ENCODE measurements at places on chromosomes 3 and 15. TPM values are rescaled to one million over a fixed set of nuclear protein-coding genes. Genes with fewer than 3 reads are reported as not detected.

Gene CACNA2D3
- total RNA-seq, result 0.16 TPM

Gene RAD51
- 20.1 TPM for total RNA-seq

Gene PLS1
- 11.1 TPM for total RNA-seq

Gene HGD
- total RNA-seq, result 16.4 TPM

Gene CATSPER2
- 0.69 TPM for total RNA-seq

Gene DNAJA4
- 0.05 TPM for total RNA-seq

Gene CLRN1
- total RNA-seq, result not detected

Gene SLC28A2
- not detected for total RNA-seq

Gene STX19
- not detected for total RNA-seq

Gene BDH1
- 4.4 TPM for total RNA-seq

Gene AGBL1
- not detected for total RNA-seq

Gene PIGB
- total RNA-seq, result 14.8 TPM

Gene PLCB2
- 1.0 TPM for total RNA-seq

Gene NEK11
- 4.7 TPM for total RNA-seq

Gene LOXL1
- 1.2 TPM for total RNA-seq

Gene GABRB3
- 74.5 TPM for total RNA-seq

Gene NRROS
- total RNA-seq, result not detected

Gene GXYLT2
- total RNA-seq, result 1.1 TPM

Gene GALNT15
- total RNA-seq, result 0.05 TPM

Gene GTF2E1
- total RNA-seq, result 12.0 TPM

Gene RPL15
- total RNA-seq, result 3,081 TPM

Gene NEK10
- total RNA-seq, result 0.59 TPM

Gene DBR1
- 13.8 TPM for total RNA-seq

Gene ZMYND10
- total RNA-seq, result 1.1 TPM

Gene CCRL2
- total RNA-seq, result not detected

Gene TMEM42
- 12.2 TPM for total RNA-seq

Gene FGF12
- total RNA-seq, result 0.39 TPM

Gene GOLGA6B
- 0.06 TPM for total RNA-seq

Gene SPINK8
- total RNA-seq, result not detected

Gene P2RY13
- total RNA-seq, result not detected

Gene GP5
- total RNA-seq, result not detected

Gene IP6K2
- total RNA-seq, result 53.7 TPM

Gene FBXO40
- not detected for total RNA-seq

Gene XPC
- 38.7 TPM for total RNA-seq

Gene SPTBN5
- 0.20 TPM for total RNA-seq

Gene RBPMS2
- 6.2 TPM for total RNA-seq

Gene CLDN16
- total RNA-seq, result 0.03 TPM

Gene C3orf70
- total RNA-seq, result 0.03 TPM

Gene UBAP1L
- total RNA-seq, result 1.3 TPM

Gene MCF2L2
- total RNA-seq, result 0.13 TPM

Gene MIX23
- 47.6 TPM for total RNA-seq

Gene OCA2
- 0.11 TPM for total RNA-seq

Gene ZNF662
- not detected for total RNA-seq

Gene CLDN1
- 19.6 TPM for total RNA-seq
